Panc1 (cell line): ENCODE measurements at places on chromosomes 1 and 21. TPM values are rescaled to one million over a fixed set of nuclear protein-coding genes. Genes with fewer than 3 reads are reported as not detected.

The OVAAL gene
- not detected for total RNA-seq

The EDARADD gene
- 35.4 TPM for total RNA-seq

The NCF2 gene
- 0.10 TPM for total RNA-seq

The OPTC gene
- not detected for total RNA-seq

The VAV3 gene
- total RNA-seq: 0.23 TPM

The SPRR2E gene
- not detected for total RNA-seq

The TMEM82 gene
- not detected for total RNA-seq

The BEND5 gene
- not detected for total RNA-seq

The UMODL1 gene
- total RNA-seq: 0.18 TPM

The PRUNE1 gene
- 16.2 TPM for total RNA-seq

The C1orf216 gene
- total RNA-seq: 28.0 TPM

The ATP1A4 gene
- not detected for total RNA-seq
